COLO829 (cell line): ENCODE measurements at places on chromosomes 2 and 18.

DNA sequence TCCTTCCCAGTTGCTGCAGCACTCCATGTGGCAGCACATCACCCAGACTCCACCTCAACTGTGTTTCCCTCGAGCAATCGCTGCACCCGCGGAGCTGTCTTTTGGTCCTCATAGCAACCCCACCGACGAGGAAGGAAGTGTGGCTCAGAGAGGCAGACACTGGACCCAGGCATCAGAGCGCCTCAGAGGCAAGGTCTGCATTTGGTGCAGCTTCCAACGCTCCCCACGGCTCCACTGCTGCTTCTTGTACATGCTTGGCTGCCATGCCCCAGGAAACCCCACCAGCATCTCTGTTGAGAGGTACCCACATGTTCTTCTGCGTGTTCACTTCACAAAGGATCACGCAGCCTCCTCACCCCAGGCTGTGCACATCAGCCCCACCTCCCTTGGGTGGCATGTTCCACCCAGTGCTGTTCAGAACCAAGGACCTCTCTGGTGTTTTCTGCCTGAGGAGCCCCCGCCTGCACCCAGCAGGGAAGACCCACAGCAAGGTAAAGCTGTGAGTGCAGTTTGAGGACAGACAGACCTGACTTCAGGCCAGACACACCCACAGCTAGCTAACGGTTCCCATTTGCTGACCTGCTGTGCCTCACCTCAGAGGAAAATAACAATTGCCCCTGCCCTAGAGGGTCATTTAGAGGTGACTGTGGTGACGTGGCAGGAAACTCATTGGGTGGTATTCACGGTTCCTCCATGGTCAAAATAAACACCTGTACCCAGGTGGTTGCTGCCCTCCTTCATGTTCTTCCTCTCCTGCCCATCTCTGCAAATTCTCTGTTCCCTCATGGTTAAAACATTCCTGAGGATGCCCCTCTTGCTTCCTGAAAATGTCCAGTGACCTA is 326.3 kb upstream of the MYT1L start:
- DNase-seq, result no peak

DNA sequence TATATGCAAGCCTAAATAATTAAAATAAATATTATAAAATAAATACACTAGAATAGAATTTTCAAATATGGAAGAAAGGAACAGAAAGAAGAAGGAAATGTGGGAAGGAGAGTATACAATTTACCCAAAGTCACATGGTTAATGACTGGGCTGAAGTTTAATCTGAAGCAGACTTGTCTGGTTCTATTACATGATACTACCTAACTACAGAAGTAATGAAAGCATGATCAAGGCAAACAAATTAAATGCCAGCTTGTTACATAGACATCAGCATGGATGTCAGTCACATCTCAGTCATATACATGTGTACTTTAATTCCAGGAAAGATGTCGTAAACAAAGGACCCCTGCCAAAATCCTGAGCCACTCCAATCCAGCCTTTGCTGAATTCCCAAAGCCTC is 1060.8 kb downstream of the CNTNAP5 start:
- DNase-seq, result no peak

- DNase-seq, result peak; percentile 52
Measured at GRCh38 chr2:62568983-62569837, 63.2 kb upstream of the TMEM17 start.

DNA sequence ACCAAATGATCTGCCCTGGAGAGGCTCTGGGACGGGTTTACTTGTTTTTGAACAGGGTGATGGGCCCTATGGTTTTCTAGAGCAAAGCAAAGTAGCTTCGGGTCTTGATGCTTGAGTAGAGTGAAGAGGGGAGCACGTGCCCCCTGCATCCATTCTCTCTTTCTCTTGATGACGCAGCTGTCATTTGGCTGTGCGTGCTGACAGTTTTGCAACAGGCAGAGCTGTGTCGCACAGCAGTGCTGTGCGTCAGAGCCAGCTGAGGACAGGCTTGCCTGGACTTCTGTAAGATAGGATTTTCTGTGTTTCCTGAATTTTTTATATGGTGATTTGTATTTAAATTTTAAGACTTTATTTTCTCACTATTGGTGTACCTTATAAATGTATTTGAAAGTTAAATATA is 11.9 kb downstream of the ACKR3 start:
- no peak for DNase-seq

GRCh38 chr2:219671279-219671678 is 43.8 kb downstream of the SLC4A3 start:
- no peak for DNase-seq

DNA sequence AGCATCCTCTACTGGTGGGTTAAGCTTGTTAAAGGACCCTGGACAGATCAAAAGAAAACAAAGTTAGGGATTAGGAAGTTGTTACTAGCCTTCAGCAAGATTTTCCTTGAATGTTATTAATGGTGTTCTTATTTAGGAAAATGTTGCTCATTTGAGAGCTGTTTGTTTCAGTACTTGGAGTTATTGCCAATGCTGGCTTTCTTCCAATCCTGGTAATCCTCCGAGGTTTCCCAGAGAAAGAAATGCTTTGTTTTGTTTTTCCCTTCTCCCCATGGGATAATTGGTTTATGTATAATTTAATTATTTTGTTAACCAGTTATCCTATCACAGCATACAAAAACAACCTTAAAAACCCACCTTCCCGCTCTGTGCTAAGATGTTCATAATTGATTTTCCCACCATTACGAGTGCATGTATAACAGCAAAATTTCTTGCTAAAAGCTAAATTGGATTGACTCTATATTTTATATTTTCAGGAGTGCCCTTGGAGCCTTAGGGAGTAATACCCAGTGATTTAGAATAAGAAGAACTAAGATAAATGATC is 79.8 kb downstream of the MGAT5 start:
- peak; percentile 91 for DNase-seq

GRCh38 chr2:141766225-141766624 is 364.6 kb downstream of the LRP1B start:
- DNase-seq, result no peak

DNA sequence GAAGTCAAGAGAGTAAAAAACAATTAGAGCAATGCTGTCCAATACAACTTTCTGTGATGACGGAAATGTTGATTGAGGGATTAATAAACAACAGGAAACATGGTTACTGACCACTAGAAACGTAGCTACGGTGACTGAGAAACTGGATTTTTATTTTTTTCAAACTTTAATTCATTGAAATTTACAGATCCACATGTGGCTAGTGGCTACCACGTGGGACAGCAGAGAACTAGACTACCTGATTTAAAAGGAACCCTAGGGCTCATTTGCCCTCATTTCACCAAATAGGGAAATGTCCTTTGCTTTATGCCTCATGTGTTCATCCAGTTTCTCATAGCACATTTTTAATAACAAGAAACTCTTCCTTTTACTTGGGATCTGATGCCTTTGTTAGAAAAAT is 413.0 kb downstream of the TGIF1 start:
- DNase-seq, result no peak

DNA sequence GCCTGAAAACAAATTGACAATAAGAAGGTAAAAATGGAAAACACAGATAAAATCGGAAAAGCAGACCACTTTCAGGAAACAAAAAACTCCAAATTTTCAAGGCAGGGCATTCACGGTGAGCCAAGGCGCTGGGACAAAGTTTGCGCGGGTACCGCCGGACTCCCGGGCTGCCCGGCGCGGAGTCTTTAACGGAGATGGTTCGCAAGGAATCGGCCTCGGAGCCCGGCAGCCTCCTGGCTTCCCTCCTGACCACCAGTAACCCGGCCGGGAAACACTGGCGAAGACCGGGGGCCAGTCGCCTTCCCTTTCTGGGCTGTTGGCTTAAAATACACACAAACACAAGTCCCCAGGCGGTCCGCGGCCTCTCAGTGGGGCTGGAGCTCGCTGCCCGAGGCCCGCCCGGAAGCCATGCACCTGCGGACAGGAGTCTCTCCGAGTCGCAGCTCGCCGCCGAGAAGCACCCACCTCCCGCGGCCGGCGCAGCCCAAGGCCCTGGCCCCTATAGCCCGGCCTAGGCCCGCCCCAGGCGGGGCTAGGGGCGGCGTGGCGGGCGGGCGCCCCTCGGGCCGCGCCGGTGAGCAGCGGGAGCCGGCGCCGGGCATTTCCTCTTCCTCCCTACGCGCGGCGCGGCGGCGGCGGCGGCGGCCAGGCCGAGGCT is 622 bp upstream of the KCMF1 start:
- no peak for DNase-seq

DNA sequence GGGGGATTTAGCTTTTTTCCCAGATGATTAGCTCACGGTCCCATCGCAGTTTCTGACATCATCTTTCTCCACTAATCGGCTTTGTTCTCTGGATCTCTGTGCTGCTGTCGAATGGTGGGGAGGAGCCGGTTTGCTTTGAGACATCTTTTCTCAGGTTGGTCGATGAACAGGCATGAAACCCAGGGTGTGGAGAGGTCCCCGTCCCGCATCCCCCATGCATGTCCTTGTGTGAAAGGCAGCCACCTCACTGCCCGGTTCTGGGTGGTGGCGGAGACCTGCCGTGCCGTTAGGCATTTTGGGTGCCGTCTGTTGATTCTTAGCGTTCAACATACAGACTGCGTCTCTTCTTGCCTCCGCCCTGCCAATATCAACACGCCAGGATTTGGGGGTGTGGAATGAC is 57.8 kb downstream of the CTDP1 start:
- DNase-seq, result no peak

DNA sequence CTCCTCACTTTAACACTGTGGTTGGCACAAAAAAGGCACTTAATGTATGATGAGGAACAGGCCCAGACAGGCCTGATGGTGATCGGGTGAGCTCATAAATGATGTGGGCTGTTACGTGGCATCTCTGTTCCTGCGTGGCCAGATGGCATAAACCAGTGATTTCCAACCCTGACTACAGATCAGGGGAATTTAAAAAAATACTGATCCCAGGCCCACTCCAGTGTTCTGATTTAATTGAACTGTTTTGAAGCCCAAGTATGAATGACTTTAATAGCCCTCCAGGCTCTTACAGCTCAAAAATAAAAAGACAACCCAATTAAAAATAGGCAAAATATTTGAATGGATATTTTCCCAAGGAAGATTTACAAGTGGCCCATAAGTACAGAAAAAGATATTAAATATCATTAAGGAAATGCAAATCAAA is 48.2 kb downstream of the LIPG start:
- DNase-seq, result no peak

GRCh38 chr2:82259551-82259950 is 1955.0 kb upstream of the LRRTM1 start:
- DNase-seq, result no peak

DNA sequence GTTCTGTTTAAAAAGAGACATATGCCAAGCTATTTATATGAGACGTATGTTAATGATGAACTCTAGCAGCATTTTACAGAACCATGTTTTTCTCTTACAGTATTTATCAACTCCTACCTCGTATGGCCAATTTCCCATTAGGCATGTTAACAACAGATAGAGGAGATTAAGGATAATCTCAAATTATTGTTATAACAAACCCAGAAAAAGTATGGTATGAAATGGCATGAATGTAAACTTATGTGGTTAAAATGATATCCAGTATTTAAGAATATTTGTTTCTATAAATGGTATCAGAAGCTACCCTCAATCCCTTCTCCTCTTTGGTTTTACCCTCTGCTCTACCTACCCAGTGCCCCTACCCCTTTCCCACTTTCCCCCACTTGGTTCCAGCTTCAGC is 132.0 kb downstream of the IKZF2 start:
- no peak for DNase-seq

GRCh38 chr2:201852462-201852861 is 46.1 kb downstream of the CDK15 start:
- DNase-seq, result no peak

DNA sequence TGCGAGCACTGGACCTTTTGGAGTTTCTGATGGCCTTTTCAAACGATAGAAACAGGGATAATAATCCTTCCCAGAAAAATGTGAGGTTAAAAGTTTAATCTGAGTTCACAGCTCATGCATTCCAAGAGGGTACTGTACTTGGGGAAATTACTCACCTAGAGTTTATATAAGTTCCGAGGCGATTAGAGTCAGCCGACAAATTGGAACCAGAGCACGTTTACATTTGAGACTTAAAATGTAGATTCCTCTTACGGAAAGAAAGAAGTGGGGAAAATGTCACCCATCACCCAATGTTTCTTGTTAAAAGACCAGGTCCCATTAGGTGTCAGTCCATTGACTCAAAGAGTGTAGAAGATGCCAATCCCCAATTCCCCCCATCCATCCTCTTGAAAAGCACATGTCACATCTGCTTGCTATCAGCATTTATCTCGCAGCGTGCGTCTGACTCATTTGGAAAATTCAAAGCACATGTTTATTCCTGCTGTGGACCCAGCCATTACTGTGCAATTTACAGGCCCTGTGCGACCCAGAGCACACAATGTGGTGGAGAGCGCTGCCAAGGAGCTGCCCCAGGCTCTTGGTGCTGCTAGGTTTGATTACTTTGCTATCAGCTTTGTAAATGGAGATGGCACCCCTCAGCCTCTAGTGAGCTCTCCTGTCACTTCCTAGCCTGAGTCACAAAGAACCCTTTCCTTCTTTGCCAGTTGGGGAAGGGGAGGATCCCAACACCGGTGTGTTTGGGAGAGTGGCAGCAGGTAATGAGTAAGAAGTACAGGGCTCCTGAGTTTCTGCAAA is 104.8 kb downstream of the COLEC12 start:
- no peak for DNase-seq

DNA sequence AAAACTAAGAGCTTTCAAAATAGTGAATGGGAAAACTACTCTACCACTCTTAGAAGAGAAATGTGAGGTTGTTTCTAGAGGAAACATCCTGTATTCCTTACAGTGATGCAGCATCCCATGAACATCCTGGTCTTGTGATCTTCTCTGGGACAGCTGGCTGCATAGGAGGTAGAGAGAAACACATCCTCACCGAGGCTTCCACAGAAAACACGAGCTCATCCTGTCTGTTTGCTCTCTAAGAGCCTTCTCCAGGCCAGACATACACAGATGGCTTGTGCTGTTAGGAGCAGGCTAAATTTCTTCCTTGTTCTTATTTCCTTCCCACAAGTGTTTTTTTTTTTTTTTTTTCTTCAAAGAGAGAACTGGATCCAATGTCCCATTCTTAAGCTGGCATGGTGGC is 14.7 kb upstream of the FZD7 start:
- no peak for DNase-seq

GRCh38 chr2:152415796-152416195 is 80.8 kb downstream of the FMNL2 start:
- no peak for DNase-seq

DNA sequence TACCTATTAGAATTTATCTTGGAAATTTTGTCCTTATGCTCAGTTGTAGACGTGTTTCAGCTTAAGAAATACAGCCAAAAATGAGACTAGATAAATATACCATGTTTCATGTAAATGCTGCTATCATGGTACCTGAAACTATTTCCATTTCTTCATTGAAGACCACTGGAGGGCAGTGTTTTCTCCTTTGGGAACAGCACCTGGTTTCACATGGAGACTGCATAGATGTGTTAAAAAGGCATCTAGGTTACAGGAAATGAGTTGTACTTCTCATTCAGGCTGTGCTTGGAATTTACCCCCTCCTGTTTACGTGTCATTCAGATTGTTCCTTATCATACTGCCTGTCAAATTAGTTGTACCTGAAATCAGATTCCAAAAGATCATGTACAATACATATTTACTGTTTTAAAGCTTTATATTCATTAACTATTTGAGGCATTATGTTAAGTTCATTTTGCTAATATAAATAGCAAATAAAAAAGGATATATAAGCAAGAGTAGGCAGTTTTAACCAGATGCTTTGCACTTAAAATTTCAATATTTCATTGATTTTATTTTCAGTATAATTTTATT is 57.3 kb upstream of the PSMD14 start:
- peak; percentile 50 for DNase-seq
